ENCODE measurements at places on chromosomes 12 and 14.

- no peak for DNase-seq
These were observed 389.2 kb downstream of the EGLN3 start for GRCh38 chr14:33561488-33562175.

GRCh38 chr14:54267172-54267571 is 129.6 kb upstream of the CDKN3 start:
- no peak for DNase-seq

DNA sequence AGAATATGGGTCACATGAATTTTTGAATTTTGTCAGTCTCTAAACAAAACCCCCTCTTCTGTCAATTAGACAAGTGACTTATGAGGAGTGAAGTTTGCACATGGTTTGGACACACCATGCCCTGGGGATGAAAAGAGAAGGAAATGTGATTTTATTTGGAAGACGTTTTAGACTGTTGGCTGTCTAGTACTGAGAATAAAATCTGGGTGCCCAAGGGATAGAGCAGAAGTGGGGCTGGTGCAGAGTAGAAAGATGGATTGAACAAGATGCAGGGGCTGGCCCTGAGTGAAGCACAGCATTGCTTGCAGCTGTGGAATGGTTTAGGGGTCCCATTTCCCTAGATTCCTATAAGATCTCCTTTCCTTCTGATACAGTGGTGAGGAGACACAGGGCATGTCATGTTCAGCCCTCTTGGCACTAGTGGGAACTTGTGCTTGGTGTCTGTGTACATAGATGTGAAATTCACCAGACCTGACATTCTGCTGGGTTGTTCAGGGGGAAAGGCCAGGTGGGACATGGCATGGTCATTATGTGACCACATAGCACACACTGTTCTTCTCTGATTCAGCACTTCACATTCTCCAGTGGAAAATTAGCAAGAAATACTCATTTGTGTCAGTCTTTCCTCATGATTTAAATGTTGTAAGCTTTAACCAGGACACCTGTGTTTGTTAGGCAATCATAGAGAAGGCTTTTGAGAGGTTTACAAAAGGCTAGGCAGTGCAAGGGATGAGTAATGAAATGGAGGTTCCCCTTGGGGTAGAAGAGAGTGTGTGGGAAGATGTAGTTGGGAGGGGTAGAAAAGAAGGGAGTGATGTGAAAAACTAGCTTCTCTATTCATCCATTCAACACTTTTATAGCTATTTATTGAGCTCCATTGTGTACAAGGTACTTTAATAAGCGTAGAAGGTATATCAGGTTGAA is 202.3 kb upstream of the IGF1 start:
- no peak for DNase-seq

DNA sequence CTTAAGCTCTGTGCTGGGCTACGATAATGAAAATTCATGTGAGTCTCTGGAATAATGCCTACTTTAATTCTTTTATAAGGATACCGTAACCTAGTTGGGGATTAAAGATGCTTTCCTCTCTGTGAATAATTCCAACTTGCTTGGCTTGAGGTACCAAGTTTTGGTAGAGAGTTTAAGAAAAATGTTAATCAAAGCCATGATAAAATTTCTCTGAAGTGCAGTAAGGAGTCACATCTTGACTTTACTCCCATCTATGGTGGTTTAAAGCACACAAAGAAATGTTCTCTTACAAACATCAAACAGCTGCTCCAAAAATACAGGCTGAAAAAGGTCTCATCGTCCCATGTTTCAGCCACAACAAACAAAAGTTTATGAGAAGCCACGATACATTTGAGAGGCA is 284.8 kb upstream of the TBX3 start:
- DNase-seq, result no peak

- no peak for DNase-seq
These were observed 276.1 kb upstream of the LMO3 start for GRCh38 chr12:16881986-16882570.

DNA sequence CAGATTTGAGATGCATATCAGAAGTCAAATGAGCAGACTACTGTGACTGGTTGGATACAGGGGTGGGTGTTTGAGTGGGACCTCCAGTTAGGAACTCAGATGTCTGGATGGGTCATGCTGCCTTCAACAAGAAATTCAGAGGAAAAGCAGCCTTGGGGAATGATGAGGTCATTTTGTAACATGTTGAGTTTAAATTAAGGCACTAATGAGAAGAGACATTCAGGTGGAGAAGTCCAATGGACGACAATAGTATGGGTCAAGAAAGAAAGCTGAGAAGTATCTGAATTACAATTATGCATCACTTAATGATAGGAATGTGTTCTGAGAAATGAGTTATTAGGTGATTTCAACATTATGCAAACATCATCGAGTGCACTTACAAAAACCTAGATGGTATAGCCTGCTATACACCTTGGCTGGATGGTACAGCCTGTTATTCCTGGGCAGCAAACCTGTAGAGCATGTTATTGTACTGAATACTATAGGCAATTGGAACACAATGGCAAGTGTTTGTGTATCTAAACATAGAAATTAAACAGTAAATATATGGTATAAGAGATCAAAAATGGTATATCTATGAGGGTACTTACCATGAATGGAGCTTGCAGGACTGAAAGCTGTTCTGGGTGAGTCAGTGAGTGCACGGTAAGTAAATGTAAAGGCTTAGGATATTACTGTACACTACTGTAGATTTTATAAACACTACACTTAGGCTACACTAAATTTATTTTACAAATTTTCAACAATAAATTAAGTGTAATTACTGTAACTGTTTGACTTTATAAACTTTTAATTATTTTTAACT is 414.7 kb downstream of the RAD51B start:
- DNase-seq, result no peak

DNA sequence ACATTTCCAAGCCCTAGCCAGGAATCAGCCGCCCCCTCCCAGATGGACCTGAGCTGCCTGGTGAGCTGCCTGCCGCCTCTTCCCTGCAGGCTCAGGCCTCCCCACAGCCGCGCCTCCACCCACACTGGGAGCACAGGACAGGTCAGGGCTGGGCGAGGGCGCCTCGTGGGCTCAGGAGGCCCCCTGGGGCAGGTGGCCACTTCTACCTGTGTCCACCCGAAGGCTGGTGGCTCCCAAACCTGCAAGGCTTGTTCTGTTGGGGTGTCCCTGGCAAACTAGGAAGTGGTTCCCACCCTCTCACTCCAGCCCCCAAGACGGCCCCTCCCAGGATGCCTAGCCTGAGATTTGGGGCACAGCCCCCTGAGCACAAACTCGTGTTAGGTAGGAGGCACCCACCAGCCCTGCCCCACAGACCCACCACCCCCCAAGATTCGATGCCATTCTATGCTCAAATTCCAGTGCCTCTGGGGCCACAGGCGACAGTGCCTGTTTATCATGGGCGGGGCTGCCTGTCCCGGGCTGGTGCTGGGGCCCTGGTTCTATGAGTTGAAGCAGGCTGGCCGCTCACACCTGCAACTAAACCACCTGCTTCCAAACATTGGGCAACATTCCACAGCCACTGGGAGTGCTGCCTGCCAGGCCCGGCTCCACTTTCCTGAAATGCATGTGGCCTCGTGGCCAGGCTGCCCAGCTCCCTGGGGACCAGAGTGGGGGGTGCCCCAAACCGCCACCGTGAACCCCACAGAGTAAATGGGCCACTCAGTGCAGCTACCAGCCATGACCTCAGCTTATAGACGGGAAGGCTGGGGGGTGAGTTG is 6.8 kb downstream of the MMP17 start:
- no peak for DNase-seq

DNA sequence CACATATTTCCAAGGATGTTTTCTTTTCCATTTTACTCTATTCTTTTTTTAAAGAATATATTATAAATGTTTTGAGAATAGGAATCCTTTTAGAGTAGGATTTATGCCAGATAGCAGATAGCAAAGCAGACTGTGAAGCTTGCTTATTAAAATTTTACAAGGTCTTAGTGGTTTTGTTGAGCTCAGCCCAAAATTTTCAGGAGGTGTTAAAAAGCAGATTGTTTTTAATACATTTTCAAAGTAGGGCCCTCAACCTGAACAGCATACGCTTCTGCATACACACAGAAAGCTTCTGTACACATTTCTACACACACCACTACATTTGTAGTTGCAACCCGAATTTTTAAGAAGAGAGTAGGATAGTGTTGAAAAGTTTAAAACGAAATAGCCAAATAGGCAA is 151.0 kb downstream of the EPS8 start:
- no peak for DNase-seq

- DNase-seq, result no peak
These were observed 16.7 kb downstream of the SLC7A7 start for GRCh38 chr14:22798528-22798927.

GRCh38 chr12:28456934-28457710 is 266.9 kb downstream of the CCDC91 start:
- DNase-seq, result no peak

DNA sequence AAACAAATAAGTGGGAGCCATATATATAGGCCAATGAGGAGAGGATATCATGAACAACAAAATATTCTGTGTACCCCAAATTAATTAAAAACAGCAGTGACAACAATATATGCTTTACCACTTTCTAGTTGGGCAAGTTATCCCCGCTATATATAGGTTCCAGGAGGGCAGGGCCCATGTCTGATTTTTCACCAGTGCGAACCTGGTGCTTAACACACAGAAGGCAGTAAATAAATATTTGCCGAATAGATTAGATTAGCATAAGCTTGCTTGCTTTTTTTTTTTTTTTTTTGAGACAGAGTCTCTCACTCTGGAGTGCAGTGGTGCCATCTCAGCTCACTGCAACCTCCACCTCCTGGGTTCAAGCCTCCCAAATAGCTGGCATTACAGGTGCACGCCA is 3.4 kb upstream of the MIP start:
- DNase-seq, result no peak

DNA sequence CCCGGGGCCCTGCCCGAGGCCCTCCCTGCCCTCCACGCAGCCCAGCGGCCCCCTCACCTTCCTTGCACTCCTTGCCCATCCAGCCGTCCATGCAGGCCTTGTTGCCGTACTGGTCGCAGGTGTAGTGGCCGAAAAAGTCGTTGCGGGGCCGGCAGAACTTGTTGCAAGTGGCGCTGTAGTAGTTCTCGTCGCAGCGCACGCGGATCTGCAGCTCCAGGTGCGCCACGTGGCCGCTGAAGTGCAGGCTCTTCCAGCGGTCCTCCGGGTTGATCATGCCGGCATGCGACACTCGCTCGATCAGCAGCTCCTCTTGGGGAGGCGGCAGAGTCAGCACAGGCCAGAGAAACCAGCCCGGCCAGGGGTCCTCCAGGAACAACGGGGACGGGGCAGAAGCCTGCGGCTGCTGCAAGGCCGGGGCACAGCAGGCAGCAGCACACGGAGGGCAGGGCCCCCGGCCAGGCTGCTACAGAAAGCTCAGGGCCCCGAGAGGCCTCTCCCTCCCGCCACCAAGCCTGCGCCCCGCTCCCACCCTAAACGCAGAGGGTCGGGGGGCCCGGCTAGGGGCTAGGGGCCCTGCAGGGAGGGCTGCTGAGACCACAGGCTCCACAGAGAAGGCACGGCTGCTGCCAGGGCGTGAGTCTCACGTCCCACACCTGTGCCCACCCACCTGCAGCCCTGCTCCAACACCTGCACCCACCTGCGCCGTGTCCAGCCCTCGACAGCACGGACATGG is 12.7 kb downstream of the JAG2 start:
- no peak for DNase-seq

GRCh38 chr12:124420996-124421674 is 126.2 kb downstream of the RFLNA start:
- no peak for DNase-seq

DNA sequence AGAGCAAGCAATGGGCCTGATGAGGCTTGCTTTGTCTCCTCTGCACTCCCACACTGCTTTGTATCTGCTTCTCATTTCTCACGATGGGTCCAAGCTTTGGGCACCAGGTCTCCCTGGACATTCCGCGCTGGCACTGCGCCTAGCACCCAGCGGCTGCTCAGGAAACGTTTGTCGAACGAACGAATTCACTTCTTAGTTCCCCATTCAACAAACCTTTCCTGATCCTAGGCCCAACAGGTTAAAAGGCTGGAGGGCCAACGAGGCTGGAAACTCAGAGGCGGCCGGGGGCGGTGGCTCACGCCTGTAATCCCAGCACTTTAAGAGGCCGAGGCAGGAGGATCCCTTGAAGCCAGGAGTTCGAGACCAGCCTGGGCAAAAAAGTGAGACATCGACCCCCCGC is 1.0 kb upstream of the GLRX5 start:
- no peak for DNase-seq

GRCh38 chr12:94039914-94040313 is 108.5 kb upstream of the PLXNC1 start:
- no peak for DNase-seq

- DNase-seq, result no peak
These were observed at the start of gene TGM1 for GRCh38 chr14:24262821-24263733. Gene TGM1, minus strand, starts transcription at chr14:24263177. Its CDS starts 825 bp downstream, at chr14:24262352.

GRCh38 chr14:92253381-92253894 is 69.5 kb upstream of the SLC24A4 start:
- no peak for DNase-seq

- DNase-seq, result no peak
These were observed 728.7 kb upstream of the TMEM132C start for GRCh38 chr12:127538316-127538715.

DNA sequence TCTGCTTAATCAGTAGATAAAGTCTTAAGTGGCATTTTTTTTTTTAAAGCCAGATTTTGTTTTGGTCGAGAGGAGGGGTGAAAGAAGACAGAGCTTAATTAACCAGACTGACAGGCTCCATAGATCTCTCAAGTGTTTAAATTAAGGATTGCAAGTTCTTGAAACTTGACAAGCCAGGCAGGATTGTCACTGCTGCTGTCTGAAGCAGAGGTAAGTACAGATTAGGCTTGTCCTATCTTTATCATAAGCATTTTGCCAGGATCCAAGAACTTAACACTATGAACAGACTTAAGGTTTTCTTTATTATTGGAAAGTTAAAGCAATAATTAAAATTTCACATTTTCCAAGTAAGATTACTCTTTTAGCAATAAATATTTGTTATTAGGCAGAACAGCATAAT is 179.6 kb upstream of the LMO3 start:
- DNase-seq, result no peak

DNA sequence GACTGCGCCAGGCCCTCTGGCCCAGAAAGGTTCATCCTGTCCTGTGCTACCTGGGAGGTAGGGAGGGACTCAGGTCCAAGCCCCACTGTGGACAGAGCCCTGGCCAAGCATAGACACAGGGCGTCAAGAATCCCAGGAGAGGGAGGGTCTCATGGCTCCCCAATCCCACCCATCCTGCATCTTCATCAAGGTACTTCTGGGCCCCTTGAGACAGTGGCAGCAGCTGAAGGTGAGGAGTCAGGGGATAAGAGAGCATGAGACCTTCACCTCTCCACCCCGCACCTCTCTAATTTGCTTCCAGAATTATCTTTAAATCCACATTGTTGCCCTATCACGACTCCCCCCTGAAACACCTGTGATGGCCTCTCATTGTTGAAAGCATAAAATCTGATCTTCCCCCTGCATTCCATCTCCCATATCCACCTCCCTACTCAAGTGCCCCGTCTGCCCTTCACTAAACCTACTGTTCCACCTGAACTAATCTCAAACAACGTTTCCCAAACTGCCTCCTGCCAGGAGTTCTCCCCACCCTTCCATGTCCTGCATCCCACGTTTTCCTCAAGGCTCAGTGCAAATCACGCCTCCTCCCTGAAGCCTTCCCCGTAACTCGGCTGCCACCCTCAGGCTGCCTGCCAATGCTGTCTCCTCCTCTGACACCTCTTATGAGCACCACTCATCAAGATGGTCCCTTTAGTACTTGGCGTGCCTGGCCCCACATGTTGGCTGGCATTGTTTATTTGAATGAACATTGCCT is 27.1 kb downstream of the KRT18 start:
- DNase-seq, result no peak

All from stimulated activated CD8-positive, alpha-beta memory T cell treated with anti-CD3 and anti-CD28 coated beads, Interleukin-4, amount 100 ng/mL, for 1 hour (primary cell).